ENCODE measurements at places on chromosomes 6 and 20.

DNA sequence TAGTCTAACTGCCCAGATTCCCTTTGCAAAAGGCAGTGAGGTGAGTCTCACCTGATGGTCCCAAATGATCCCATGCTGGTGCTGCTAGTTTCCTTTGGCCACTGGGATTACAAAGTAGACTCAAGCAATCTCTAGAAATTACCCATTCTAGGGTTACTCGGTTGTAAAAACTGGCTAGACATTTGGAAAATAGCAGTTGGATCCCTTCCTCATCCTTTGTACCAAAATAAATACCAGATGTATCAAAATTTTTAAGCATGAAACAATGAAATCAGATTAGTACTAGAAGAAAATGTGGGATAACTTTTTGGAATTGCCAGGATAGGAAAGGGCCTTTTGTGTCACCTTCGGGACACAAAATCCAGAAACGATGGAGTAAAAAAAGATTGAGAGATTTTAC lies 112.9 kb upstream of the TOP1 start:
- no peak for DNase-seq

DNA sequence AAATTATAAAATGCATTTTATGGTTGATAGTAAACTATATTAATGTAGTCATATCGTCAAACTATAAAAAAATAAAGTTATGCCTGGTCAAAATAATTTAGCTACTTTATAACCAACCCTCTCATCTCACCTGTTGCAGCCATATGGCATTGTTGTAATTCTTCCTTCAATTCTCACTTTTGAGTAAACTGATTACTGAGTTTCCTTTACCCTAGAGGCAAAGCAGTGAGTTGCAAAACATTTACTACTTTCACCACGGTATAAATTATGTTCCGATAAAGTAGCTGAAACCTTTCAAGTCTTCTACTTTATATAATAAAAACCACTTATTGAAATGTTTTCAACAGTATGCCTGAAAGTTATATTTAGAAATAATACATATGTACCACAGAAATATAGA lies 113.8 kb downstream of the AHI1 start:
- no peak for DNase-seq

DNA sequence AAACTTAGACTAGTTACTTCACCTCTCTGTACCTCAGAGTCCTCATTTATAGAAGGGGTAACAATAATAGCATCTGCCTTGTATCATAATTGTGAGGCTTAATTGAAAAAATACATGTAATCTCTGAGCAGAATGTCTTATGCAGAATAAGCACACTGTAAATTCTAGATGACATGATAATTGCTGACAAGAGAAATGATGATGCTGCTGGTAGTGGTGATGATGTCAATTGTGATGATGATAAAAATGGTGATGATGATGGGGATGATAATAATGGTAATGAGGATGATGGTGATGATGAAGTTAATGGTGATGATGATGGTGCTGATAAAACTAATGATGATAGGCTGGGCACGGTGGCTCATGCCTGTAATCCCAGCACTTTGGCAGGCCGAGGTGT lies 346.1 kb upstream of the CDH4 start:
- no peak for DNase-seq

DNA sequence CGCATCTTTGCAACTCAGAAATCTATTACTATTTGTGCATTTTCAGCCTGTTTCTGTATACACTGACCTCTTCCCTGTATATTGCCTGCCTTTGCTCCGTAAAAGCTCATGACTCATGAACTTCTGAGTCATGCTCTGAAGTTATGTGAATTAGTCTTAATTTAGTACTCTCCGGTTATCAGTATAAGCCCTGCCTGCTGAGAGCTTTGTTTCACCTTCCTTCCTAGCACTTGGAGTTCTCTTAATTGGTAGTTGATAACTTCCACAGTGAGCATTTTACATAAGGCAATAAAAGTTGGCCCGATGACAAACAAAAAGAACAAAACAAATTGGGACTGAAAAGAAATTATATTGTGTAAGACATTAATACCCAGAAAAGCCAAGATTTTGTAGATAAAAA lies 231.4 kb downstream of the GJA1 start:
- no peak for DNase-seq

- DNase-seq = no peak
These were observed 124.6 kb upstream of the ARMC2 start for GRCh38 chr6:108723594-108723993.

DNA sequence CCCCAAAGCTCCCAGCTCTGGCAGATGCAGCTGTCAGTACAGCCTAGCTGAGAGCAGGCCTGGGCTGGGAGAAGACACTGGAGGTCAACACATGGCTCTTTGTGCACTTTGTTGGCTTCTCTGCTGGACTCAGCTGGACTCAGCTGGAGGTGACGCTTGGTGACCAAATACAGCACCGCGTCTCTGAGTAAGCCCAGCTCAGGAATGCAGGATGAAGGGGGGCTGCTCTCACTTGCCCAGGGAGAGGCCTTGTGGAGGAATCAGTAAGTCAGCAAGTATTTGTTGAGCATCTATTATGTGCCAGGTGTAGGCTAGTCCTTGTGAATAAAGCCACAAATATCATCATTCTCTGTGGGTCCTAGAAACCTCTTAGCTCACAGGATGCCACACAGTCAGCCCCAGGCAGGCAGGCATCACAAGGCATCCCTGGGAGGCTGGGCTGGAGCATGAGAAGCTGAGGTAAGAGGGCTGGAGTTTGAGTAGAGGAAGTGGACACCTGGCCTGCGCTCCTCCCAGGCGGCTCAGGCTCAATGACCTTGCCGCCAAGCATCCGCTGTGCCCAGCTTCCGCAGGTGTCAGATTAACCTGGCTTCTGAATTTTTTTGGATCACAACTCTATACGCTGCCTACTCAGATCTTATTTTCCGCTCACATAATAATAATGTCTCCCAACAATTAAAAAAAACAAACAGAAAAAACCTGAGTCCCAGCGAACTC lies 95.4 kb downstream of the TMEM170B start:
- no peak for DNase-seq

- DNase-seq = no peak
These were observed 69.5 kb downstream of the TINAG start for GRCh38 chr6:54377776-54378175.

- no peak for DNase-seq
These were observed 27.3 kb upstream of the TLDC2 start for GRCh38 chr20:36848677-36849076.

DNA sequence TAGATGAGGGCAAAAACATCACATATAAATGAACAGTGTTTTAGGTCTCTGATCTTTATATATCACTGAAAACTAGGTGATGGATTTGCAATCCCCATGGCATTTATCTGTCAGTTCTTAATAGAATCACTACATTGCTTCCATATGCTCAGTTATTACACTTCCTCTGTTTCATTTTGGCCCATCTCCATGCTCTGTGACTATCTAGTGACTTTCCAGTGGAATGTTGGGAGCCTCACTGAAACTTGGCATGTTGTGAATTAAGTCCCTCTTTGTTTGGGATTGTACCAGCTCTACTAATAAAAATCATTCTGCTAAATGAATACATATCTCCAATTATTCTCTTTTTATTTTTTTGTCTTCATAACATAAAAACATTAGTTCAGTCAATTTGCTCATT lies 226.1 kb upstream of the CEP162 start:
- DNase-seq = no peak

DNA sequence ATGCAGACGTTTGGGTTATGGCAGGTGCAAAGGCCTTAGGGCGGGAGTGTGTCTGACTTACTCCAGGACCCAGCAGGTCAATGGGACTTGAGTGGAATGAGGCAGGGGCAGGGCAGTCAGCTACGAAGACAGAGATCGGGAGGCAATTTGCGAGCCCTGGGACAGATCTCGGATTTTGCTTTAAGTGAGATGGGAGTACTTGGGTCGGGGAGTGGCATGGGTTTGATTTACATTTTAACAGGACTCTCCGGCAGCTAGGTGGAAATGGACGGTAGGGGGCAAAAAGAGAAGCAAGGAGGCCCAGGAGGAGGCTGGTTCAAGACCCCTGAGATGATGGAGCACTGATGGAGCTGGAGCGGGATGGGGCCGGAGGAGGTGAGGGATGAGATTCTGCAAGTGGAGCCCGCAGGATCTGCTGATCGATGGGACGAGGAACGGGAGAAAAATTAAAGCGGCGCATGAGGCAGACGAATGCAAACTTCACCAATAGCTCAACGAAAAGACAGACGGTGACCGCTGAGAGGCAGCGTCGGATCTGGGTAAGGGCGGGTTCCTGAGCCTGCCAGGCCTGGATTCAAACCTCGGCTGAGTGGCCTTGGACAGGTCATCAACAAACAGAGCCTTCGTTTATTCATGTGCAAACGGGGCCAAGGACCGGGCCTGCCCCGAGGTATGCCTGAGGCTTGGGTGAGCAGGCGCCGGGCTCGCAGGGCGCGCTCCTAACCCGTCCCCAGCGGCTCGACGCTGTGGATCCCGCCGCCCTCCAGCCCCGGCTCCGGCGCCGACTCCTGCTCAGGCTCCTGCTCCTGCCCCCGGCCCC lies 756 bp upstream of the RBCK1 start:
- DNase-seq = no peak

GRCh38 chr6:149921361-149921760 lies 1.6 kb downstream of the RAET1G start:
- no peak for DNase-seq

DNA sequence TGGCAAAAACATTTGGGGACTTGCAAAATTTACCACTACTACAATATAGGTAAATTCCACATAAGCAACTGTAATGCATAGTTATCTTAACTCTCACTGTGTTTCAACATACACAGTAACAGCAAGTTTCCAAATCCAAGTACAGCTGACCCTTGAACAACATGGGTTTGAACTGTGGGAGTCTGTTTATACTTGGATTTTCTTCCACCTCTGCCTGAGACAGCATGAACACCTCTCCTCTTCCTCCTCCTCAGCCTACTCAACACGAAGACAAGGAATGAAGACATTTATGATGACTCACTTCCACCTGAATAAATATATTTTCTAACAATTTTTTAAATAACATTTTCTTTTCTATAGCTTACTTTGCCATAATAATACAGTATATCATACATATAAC lies 25.6 kb downstream of the MAN1A1 start:
- no peak for DNase-seq

GRCh38 chr6:114649298-114649697 lies 306.5 kb upstream of the HS3ST5 start:
- DNase-seq = no peak

DNA sequence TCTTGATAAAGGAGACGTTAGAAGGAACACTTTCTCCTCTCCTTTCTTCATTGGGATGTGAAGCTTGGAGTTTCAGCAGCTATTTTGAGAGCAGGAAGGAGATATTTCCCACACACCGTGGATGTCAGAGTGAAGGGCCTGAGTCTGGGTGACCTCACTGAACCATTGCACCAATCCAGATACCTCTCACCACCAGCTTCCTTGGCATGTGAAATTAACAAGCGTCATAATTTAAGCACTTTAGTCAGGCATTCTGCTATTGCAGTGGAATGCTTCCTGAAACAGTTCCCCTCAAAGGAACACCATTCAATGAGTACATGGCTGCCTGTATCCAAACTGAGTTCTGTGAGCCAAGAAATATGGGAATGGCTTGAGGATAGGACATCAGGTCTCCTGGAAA lies 83.7 kb downstream of the CHMP4B start:
- DNase-seq = no peak

GRCh38 chr6:42251500-42251899 lies 33.8 kb upstream of the MRPS10 start:
- DNase-seq = no peak

DNA sequence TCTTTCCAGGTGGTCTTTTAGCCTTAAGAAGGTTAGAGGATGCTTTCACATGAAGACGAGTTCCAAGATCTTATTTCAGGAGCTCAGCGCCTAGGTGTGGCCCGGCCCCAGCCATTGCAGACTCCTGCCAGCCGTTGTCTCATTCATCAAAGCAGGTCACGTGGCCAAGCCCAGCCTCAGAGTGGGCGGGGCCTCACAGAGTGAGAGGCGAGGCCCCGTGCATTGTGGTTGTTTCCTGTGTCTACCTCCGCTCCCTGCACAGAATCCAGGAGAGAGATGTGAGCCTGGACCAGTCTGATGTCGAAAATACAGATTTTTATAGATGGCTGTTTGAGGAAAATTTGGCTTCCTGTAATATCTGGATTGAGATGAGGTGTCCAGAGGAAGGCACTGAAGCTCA lies 49.2 kb upstream of the CST5 start:
- peak; percentile 77 for DNase-seq

GRCh38 chr6:43890197-43891062 lies 120.4 kb downstream of the VEGFA start:
- DNase-seq = no peak
